ENCODE measurements at places on chromosomes 2 and 18.
A peak's percentile ranks its signal among the peaks of the same experiment; 100 is the strongest.

GRCh38 chr2:10885094-10885860 is 26.5 kb upstream of the KCNF1 start:
- no peak for DNase-seq

- no peak for DNase-seq
These were observed 28.3 kb downstream of the MOCOS start for GRCh38 chr18:36215577-36215976.

- DNase-seq: peak; percentile 89
These were observed 18.7 kb upstream of the SCYGR1 start for GRCh38 chr2:227406177-227407031.

DNA sequence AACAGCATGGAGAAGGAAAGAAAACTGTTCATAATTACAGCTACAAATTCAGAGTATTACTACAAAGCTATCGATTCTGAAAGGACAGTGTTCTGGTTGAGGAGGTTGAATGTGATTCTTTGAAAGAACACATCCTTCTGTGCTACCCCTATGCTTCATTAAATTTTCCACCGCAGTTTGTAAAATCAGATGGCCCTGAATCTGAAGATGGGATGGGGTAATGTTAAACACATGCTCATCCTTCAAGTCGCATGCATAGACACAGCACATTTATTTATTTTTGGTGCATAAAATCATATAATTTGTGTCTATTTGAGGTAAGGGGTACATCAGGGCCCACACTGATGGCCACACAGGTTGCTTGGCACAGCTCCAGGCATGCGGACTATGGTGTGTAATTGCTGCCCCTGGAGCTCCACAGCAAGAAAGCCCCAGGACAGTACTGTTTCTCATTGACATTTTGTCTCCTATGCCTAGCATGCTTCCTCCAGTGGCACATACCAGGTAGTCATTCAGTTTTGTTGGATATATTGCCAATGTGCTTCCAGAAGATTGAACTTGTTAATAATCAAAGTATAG is 238.8 kb upstream of the TANK start:
- DNase-seq: no peak

- DNase-seq: no peak
These were observed 10.9 kb downstream of the ITM2C start for GRCh38 chr2:230875347-230876315.

DNA sequence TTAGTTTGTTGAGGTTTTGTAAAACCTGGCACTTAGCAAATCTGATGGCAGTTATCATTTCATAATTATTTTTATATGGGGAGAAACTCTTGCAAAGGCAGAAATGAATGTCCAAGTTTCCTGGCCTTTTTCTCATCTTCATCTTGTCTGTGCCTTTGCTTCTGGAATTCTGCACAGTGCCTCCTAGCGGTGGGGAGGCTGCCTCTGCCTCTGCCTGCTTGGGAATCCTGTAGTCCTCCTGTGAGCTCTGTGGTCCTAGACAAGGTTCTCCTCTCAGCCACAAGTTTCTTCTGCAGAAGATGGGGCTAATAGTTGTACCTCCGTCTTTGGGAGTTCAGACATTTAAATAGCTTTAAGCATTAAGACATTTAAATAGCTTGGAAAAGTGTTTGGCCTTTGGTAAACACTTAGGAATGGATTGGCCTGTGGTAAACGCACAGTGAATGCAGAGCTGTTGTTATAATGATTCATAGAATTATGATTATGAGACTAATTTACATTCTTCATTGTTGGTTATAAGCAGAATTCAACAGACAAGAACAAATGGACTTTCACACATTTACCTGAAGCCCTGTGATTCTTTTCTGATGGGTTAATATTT is 101.2 kb downstream of the ZNF236 start:
- no peak for DNase-seq

DNA sequence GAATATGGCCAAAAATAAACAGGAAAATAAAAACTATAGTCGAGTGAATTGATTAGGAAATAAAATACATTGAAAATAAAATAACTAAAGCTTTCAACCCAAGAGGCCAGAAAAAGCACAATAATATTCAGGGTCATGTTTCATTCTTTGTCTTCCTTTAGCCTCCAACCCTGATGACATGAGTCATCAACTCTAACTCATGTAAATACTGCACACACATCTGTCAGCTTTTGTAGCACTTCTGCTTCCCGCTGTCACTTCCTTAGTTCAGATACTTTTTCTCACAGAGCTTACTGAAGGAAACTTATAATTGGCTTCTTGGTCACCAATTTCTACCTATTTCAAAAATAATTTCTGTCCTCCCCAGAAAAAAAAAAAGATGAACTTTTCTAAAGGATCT is 112.8 kb downstream of the UPP2 start:
- no peak for DNase-seq

DNA sequence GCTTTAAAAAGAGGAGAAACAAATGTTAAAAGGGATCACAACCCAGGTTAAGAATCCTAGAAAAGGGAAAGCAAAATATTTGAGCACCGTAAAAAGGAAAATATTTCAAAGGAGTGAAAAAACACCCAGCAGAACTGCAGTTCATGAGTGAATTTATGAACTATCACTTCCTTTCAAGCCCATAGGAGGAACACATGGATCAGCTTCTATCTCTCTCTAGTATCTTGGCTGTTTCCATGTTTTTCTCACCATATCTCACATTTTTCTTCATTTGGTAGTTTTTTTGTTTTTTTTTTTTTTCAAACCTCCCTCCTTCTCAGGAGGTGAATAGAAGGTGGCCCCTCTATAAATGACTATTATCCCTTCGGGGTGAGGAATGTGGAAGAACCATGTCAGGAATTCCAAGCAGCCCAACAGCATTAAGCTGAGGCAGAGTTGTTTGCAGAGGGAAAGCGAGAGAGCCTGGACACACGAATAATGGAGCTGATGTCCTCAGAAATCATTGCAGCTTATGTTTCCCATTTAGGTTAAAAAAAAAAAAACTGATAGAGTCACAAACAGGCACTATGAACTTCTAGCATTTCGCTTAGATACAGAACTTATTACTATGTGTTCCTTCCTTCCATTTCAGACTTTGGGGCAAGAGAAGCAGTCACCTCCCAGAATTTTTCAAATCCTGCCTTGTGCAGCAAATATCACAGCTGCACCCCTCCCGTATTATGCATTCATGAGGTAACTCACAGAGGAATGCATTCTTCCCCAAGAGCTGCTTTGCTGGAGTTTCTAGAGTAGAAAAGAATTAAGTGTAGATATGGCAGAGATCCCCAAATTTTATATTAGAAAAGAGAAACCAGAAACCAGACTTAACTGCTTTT is 315.6 kb downstream of the IRS1 start:
- no peak for DNase-seq

DNA sequence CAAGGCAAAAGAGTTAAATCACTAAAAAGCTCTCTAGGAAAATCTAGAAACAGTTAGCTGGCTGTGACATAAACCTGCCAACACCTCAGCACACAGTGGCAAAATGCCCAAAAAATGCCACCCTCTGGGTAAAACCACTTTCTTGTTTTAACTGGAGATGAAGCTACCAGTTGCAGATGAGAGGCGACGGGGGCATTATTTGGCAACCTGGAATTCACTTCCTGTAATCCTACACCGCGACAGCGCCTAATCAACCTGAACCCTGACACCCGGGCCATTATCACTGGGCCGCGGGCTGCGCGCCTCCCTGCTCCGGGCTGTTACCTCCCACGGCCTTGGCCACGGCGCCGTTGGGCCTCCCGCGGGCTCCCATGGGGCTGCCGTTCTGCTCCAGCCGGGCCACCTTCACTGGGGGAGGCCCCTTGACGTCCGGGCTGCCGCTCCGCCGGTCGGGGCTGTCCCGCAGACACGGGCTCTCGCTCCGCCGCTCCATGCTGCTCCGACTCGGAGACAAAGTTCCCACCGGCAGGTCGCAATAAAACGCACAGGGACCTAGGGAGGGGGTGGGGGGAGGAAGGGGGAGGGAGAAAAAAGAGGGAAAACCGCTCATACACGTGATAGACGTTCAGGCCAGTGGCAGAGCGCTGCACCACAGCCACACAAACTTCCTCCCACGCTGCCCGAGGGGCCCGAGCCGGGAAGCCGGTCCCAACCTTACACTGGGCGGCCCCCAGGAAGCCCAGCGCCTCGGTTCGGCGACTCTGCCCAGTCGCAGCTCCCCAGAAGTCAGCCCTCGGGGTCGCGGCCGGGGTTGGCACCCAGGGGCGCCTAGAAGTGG is 2.0 kb downstream of the SATB2 start:
- DNase-seq: peak; percentile 73

DNA sequence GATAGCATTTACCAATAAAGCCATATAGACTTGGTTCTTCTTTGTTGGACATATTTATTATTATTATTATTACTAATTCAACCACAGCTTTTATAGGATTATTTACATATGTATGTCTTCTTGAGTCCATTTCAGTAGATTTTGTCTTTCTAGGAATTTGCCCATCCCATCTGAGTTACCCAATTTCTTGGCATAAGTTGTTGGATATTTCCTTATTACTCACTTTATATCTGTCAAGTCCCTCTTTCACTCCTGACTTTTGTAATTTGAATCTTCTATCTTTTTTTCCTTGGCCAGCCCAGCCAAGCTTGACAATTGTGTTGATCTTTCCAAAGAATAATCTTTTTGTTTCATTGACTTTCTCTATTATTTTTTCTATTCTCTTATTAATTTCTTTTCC is 543.7 kb downstream of the SUCLG1 start:
- DNase-seq: no peak

- no peak for DNase-seq
These were observed 48.7 kb downstream of the TTC39C start for GRCh38 chr18:24063121-24063731.

DNA sequence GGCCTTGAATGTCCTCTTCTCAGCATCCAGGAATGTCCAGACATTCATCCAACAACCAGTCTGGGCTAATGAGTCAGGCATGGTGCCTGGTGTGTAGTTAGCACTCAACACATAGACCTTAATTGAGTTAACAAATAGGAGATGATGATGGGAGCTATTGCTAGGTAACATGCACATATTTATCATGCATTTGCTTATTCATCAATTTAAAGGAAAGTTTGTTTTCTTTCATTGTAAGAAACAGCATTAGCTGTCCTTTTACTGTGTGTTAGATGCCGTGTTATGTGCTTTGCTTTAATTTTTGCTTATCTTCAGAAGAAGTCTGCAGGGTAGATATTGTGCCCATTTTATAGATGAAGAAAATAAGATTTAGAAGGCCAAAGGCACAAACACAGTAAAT is 43.2 kb downstream of the TSN start:
- no peak for DNase-seq

DNA sequence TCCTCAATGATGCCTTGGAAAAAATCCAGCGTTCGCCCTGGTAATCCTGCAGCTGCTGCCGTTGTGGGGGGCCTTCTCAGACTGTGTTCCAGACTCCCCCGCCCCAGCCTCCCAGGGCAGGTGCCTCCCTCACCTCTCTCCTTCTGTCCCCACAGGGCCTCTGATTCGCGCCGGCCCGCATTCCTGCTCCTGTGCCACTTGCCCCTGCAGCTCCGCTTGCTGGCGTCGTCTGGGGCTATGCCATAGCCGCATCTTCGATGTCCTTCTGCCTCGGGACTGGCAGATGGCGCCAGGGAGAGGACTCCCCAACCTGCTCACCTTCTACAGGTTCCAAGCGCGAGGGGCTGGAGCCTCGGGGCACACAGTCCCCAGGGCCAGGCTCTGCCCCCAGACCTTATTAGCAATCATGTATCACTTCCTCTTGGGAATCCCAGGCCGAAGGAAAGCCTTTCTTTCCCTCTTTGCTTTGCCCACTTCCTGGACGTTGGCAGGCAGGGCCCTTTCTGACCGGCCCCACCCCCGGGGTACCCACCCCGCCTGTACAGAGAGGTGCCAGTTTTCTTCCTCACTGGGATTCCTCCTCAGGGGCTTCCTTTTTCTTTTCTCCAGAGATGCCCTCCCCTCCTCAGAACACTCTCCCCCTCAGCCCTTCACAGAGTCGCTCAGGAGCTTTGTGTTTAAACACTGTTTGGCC is 4.4 kb downstream of the SPATA3 start:
- DNase-seq: no peak

- peak; percentile 47 for DNase-seq
These were observed 412 bp downstream of the OSBPL1A start for GRCh38 chr18:24397131-24397693.

- DNase-seq: peak; percentile 50
These were observed 111.8 kb downstream of the HDAC4 start for GRCh38 chr2:239288951-239289511.

DNA sequence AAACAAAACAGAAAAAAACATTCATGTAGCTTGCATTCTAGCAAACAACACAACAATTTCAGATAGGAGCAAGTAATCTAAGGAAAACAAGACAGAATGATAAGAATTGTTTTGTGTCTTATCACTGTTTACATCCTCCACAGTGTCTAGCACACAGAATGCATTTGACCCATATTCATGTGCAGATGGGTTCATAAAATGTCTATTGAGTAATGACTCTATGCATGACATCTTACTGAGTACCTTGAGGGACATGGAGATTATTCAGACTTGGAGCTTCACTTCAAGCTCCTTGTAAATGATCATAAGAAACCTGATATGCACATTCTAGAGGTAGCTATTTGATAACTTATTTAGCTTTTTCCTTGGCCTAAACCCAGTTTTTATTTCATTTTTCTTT is 69.0 kb downstream of the DTNA start:
- no peak for DNase-seq

DNA sequence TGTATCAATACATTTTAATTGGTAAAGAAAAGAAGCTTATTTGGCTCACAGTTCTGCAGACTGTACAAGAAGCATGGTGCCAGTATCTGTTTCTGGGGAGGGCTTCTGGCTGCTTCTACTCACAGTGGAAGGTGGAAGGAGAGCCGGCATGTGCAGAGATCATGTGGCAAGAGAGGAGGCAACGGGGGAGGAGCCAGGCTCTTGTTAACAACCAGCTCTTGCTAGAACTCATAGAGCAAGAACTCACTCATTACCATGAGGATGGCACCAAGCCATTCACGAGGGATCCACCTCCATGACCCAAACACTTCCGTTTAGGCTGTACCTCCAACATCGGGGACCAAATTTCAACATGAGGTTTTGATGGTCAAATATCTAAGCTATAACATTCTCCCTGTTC is 7.5 kb downstream of the PARD6G start:
- no peak for DNase-seq

DNA sequence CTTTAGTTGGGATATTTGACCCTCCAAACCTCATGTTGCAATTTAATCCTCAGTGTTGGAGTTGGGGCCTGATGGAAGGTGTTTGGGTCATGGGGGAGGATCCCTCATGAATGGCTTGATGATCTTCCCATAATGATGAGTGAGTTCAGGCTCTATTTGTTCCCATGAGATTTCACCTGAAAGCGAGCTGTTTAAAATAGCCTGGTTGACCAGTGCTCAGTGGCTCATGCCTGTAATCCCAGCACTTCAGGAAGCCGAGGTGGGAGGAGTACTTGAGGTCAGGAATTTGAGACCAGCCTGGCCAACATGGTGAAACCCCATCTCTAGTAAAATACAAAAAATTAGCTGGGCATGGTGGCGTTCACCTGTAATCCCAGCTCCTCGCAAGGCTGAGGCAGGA is 14.9 kb upstream of the PSME4 start:
- no peak for DNase-seq

- DNase-seq: peak; percentile 12
These were observed 15.7 kb upstream of the FZD7 start for GRCh38 chr2:202017940-202018339.

DNA sequence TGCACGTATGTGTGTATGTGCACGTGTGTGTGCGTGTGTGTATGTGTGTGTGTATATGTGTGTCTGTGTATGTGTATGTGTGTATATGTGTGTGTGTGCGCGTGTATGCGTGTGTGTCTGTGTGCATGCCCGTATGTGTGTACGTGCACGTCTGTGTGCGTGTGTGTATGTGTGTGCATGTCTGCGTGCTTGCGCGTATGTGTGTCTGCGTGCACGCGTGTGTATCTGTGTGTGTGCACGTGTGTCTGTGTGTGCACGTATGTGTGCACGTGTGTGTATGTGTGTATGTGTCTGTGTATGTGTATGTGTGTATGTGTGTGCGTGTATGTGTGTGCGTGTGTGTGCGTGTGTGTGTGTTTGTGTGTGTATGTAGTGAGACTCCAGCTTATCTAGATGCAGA is 97.5 kb upstream of the SPATS2L start:
- no peak for DNase-seq
